ENCODE measurements at places on chromosomes 12 and 14. TPM values are rescaled to one million over a fixed set of nuclear protein-coding genes. Genes with fewer than 3 reads are reported as not detected.

Gene SLC17A8
- not detected for total RNA-seq

Gene ATP2B1
- 61.8 TPM for total RNA-seq

Gene LIN52
- total RNA-seq = 3.5 TPM

Gene OR6C3
- total RNA-seq = not detected

Gene ANKS1B
- total RNA-seq = 0.51 TPM

Gene IGF1
- not detected for total RNA-seq

Gene C3AR1
- total RNA-seq = not detected

Gene ADGRD1
- total RNA-seq = 0.56 TPM

Gene TAS2R20
- total RNA-seq = not detected

Gene TAS2R42
- total RNA-seq = not detected

Gene ARHGEF25
- 5.0 TPM for total RNA-seq

Gene CLEC4A
- not detected for total RNA-seq

Gene CD27
- not detected for total RNA-seq

Gene PPP1R36
- 0.24 TPM for total RNA-seq

Gene FBLN5
- total RNA-seq = 6.1 TPM

Gene VDR
- 3.5 TPM for total RNA-seq

Gene ACTR10
- total RNA-seq = 42.3 TPM

Gene PLEKHD1
- 0.02 TPM for total RNA-seq

Gene ACTR6
- 28.9 TPM for total RNA-seq

Gene POTEM
- not detected for total RNA-seq

Measured in A549 treated with dexamethasone at 1 μM for 4 hours (cell line).